ENCODE measurements at places on chromosomes 7 and 10.

GRCh38 chr10:67609996-67610793 is 85.8 kb downstream of the CTNNA3 start:
- DNase-seq: peak; percentile 54
- peaks cover 17% of the 10 kb centered on the region for H3K4me1 ChIP-seq
- no peaks in the 10 kb centered on the region for H3K36me3 ChIP-seq
- H3K4me3 ChIP-seq: no peak overlapping the region

DNA sequence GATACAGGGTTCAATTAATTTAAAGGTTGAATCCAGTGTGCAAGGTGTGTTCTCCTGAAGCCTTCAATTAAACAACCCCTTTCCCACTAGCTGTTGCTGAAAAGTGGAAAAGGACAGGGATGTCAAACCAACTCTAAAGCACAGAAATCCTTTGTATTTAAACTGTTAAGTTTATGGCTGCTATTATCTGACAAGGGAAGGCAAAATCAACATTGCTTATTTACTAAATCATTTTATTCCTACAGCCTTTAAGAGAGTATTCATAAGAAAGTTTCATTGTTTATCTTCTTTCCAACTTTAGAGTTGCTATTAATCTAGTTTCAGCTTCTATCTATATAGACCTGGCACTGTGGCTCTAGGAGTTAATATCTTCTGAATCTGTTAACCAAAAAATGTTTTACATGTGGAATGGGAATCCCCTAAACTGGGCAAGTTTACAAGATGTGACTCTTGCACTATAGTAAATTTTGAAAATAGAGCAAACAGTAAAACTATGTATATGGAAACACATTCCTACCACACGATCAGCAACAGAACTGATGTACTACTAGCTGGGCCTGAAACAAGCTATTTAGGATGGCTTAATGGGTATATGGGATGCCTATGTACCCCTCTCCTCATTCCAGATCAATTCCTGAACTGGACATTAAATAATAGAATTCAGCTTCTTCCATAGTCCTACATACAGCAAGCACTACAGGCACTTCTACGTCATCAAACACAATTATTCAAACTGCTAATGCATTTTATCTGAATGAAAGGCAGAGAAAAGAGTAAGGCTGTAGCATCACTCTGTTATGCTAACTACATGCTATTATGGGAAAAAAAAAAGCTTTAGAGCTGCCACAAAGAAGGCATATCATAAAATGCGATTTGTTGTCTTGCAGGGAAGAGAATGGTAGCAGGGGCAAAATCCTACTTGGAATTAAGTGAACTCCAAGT is 52.8 kb downstream of the CDK6 start:
- H3K36me3 ChIP-seq: no peaks in the 10 kb centered on the region
- DNase-seq: no peak
- H3K27ac ChIP-seq: no peak overlapping the region
- no peak overlapping the region for H3K4me3 ChIP-seq
- no peaks in the 10 kb centered on the region for H3K27me3 ChIP-seq

DNA sequence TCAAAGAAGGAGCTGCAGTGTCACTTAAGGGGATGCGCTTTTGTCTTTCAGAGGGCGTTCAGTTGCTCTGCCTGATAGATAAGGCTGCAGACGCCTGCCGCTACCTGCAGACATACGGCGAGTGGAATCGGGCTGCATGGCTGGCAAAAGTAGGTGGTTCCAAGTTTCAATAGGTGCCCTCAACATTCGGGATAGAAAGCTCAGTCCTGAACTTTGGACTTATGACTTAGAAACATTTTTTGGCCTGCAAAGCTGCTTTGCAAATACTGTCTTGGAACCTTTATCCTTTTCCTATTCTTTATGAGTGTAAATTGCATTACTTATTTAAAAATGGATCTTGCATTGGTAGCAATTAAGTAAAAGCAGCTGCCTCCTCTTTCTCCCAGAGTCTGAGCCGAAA is 54.1 kb downstream of the WDR11 start:
- H3K36me3 ChIP-seq: peaks cover 16% of the 10 kb centered on the region
- H3K27ac ChIP-seq: no peak overlapping the region
- H3K4me1 ChIP-seq: no peaks in the 10 kb centered on the region
- no peak for DNase-seq
- no peak overlapping the region for H3K4me3 ChIP-seq
- no peaks in the 10 kb centered on the region for H3K27me3 ChIP-seq

- no peaks in the 10 kb centered on the region for H3K27me3 ChIP-seq
- H3K4me1 ChIP-seq: peaks cover 14% of the 10 kb centered on the region
- no peak overlapping the region for H3K27ac ChIP-seq
- H3K4me3 ChIP-seq: no peak overlapping the region
Measured at GRCh38 chr10:123017421-123018165, 8.8 kb downstream of the ACADSB start.

Data from neural progenitor cell (in vitro differentiated cells).